Muscle of back (tissue), 13 donors: ENCODE measurements at places on chromosomes 6 and 20.

DNA sequence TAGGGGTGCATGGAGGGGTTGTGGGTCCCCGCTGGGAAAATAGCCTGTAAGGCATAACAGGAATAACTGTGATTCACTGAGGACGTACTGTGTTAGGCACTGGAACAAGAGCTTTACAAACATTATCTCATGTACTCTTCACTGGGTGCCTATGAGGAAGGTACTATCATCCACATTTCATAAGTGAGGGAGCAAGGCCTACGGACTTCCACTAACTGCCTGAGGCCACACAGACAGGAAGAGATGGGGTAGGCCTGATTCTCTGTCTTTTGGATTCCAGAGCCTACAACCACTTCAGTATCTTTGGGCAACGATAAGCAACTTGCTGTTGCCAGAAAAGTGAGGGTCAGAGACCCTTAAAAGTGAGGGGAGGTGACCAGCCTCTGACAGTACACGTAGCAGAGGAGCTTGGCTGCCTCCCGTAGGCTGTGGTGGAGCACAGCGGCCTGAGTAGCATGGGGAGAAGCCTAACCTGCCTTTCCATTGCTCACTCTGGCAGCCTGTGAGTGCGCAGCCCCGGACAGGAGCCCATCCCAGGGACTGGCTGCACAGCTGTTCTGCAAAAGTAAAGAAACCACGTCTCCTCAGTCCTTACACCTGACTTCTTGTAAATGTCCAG, 30.4 kb downstream of the PSMB1 start:
- DNase-seq, result no peak

- no peak for DNase-seq
Measured at GRCh38 chr6:65505736-65506135, 201.3 kb downstream of the EYS start.

- DNase-seq, result no peak
Measured at GRCh38 chr20:5835321-5835821, 85.2 kb downstream of the SHLD1 start.

- DNase-seq, result no peak
Measured at GRCh38 chr20:13249798-13250170, 28.7 kb downstream of the ISM1 start.

DNA sequence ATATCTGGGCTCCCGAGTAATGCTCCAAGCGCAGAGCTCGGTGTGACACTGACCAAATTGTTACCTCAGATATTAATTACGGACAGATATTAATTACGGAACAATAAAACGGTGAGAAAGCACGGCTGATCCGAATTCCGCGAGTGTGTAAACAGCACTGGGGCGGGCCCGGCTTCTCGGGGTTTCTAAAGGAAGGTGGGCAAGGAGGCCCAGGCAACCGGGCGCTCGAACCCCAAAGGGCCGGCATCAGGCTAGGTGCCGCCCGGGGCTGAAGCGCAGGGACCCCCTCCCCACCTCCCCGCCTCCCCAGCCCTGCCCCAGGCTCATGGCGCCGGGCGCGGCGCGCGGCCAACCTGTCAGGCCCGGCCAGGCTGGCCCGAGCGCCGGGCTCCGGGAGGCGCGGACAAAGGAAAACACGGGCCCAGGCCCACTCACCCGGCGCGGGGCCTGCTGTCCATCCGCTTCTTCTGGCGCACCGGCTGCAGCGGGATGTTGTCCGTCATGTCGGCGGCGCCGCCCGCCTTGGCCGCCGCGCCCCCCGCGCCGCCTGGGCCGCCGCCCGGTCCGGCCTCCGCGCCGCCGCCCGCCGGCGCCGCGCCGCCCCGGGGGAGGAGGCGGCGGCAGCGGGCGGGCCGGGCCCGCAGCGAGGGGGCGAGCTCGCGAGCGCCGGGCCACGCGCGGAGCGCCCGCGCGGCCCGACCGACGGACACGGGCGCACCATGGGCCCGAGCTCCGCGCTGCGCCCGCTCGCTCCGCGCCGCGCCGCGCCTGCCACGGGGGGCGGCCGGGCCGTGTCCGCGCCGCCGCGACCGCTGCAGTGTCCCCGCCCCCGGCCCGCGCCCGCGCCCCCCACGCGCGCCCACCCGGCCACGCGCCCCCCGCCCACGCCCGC, at the start of gene ATP9A:
Gene ATP9A (minus strand): TSS at position 524 of the 892 bp plus-strand sequence. CDS start 21 bp downstream, at position 503.
- peak; percentile 46 for DNase-seq

DNA sequence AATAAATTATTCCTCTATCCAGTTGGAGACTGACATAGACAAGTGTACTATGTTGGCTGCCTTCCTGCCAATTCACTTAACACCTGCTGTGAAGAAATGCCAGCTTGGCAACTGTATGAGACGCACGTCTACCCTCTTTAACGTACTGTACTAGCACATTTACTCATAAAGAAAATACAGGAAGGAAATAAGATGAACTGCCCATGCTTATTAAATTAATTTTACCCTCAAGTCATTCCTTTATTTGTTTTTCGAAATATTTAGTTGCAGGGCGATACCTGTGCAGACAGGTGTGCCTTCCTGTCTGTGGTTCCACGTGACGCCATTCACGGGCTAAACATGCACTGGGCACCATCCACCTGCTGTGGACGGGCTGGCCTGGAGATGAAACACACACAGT, 52.0 kb downstream of the PSMG4 start:
- DNase-seq, result no peak

DNA sequence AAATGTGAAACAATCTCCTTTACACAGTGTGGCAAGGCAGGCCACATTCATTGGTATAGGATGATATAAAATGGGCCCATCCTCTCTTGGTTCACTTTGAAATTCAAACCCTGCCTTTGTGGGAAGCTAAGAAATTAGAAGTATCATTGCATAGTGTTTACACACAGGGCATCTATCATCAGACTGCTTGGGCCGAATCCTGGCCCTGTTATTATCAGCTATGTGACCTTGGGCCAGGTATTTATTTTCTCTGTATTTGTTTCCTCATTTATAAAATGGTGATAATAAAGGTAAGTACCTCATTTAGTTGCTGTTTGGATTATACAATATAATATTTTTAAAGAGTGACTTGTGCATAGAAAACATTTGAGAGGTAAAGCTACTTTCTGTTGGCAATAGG, 45.5 kb downstream of the PTPRK start:
- no peak for DNase-seq

GRCh38 chr6:139882977-139883728, 508.7 kb upstream of the CITED2 start:
- DNase-seq, result peak; percentile 32

DNA sequence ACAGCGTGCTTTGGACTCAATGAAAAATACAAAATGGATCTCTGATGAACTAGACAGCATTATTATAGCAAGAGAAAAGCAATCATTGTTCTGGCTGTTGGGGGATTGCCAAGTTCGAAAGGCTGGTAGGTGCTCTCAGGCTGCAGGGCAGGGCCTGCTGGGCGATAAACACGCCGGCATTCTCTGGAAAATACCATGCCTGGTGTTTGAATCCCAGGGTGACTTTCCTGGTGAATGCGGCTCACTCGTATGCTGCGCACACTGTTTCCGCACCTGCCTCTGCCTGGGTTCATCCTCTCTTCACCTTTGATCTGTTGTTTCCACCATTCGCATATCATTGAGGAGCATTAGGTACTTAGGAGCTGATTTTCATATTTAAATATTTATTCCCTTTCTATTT, 37.4 kb downstream of the GCNT2 start:
- no peak for DNase-seq

GRCh38 chr6:85408039-85408438, 41.8 kb upstream of the NT5E start:
- DNase-seq, result no peak

DNA sequence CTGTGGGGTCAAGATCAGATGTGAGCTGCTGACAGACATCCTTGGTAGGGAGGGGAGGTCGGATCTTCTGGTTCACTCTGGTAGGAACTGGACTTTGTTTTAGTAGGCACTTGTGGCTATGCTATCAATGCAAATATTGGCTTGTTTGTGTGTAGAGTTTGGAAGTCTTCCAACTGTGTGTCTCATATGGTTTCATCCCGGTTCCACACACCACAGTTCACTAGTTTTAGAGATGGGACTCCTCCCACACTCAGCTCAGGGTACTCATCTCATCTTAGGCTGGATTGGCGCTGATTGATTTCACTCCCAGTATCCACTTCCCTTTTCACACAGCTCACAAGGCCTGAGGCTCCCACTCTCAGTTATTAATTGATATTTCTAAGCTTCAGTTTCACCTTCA, 161.3 kb downstream of the THBS2 start:
- no peak for DNase-seq

GRCh38 chr6:21996425-21997118, 300.3 kb downstream of the PRL start:
- DNase-seq, result no peak

- no peak for DNase-seq
Measured at GRCh38 chr6:151911401-151911800, 103.9 kb downstream of the ESR1 start.

- DNase-seq, result peak; percentile 8
Measured at GRCh38 chr6:37903351-37904340, 84.1 kb downstream of the ZFAND3 start.
